ENCODE measurements at places on chromosomes 4 and X. TPM values are rescaled to one million over a fixed set of nuclear protein-coding genes. Genes with fewer than 3 reads are reported as not detected.

BEX5 gene
- 7.5 TPM for polyA plus RNA-seq

SLITRK2 gene
- polyA plus RNA-seq, result not detected

COX7B2 gene
- polyA plus RNA-seq, result not detected

STPG2 gene
- polyA plus RNA-seq, result not detected

ANXA10 gene
- polyA plus RNA-seq, result not detected
